ENCODE measurements at places on chromosomes 6 and 20.

GRCh38 chr6:82331031-82331773 lies 32.4 kb upstream of the TPBG start:
- DNase-seq = peak; percentile 60

GRCh38 chr6:145318952-145319351 lies 416.4 kb downstream of the EPM2A start:
- no peak for DNase-seq

- DNase-seq = peak; percentile 72
Observed at GRCh38 chr20:52622081-52622480, 350.1 kb upstream of the TSHZ2 start.

DNA sequence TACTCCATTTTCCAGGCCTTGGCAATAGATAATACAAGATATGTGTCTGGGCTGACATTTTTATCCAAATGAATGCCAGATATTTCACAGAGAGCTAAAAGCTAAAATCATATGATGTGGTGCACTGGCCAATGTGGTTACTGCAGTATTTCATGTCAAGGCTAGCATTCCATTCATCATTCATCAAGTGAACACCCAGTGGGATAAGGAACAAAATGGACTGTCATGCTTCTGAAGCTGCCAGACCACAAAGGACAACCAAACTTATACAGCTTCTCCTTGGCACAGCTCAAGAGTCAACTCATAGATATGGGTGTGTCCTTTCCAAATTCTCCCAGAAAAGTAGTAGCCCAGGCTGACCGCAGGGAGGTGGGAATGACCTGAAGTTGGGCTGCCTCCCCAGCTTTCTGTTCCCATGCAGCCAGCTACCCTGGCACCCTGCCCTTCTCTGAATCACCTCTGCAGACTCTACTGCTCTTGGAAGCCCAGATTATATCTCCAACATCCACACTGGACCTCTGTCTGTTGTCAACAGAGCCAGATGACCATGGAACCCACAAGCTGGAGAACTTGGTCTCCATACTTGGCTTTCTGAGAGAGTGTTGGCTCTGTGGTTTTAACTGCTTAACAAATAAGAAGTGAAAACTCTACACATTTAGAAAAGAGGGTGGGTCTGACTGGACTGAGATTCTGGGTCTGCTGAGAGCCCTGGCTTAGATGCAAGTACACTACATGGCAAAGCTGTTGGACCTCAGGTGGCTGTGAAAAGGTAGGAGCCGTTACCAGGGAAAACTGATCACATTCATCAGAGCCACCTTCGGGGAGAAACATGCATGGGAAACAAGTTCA lies 122.8 kb downstream of the ALDH8A1 start:
- peak; percentile 90 for DNase-seq

DNA sequence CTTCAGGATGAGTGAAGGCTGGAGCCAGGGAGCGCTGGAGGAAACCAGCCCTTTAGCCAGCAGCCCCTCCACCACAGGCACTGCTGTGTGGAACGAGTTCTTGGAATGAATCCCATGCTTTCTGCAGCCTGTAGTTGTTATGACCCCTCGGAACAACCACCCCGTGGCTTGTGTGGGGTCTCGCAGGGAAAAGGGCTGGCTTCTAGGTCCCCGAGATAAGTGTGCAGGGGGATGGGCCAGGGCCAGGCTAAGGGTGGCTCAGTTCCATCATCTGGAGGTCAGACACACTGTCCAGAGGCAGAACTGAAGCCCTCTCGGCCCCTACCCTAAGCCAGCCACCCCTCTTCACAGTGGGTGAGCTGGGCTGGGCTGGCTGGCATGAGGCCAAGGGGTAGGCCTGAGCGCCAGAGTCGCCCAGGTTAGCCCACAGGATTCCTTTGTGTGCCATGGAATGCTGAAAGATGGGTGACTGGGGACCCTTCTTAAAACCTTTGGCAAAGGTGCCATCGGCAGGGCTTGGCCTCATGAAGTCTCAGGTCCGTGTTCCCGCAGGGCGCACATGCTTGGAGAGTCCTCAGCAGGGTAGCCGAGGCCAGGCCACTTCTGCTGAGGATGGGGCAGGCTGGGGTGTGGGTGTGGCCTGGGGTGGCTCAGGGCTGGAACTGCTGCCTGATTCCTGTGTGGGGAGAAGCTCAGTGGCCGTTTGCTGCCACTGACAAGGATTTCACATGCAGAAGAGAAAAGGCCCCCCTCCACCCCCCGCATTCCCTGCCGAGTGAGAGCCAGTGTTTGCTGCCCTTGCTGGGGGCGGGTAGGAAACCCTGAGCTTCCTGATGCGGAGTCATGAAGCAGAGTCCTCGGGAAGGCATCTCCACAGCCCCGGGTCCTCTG lies 24.6 kb downstream of the SPATA2 start:
- DNase-seq = no peak

DNA sequence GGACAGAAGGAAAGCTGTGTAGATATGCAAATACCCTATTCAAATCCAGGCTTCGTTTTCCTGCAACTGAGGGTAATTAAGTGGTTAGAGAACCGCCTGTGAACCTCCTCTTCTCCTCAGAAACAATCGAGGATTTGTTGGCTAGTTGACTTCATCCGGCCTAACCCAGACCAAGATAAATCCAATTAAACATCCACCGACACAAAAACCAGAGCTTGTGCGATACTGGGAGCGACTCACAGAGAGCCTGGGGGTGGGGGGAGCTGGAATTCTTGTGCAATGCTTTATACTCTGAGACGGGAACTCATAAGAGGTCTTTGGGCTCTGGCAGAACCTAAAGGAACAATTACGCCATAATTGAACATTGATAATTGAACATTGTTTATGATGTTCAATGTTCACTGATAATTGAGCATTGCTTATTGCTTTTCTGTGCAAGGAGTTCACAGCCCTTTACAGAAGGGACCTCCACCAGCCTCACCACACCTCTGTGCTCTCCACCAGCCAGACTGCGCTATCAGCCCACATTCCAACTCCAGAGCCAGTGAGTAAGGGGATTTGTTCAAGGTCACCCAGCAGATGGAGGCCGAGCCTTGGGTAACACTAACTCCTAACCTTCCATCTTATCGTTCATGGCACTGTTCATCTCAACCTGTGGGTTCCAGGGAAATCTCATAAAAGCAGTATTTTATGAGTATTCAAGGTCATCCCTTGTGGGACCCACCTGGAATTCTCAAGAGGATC lies 429.6 kb upstream of the JARID2 start:
- DNase-seq = no peak

- no peak for DNase-seq
Observed at GRCh38 chr6:150691463-150691862, 91.8 kb downstream of the PLEKHG1 start.

- no peak for DNase-seq
Observed at GRCh38 chr6:34657037-34657306, 39.6 kb downstream of the ILRUN start.

GRCh38 chr6:43916924-43917877 lies 147.2 kb downstream of the VEGFA start:
- no peak for DNase-seq

GRCh38 chr6:156948807-156949206 lies 171.6 kb downstream of the ARID1B start:
- DNase-seq = peak; percentile 16

- DNase-seq = no peak
Observed at GRCh38 chr6:165588515-165588914, 74.5 kb downstream of the PDE10A start.

GRCh38 chr6:31053873-31054272 lies 43.6 kb downstream of the MUC22 start:
- no peak for DNase-seq

GRCh38 chr6:165266621-165267020 lies 42.8 kb downstream of the C6orf118 start:
- no peak for DNase-seq

- peak; percentile 55 for DNase-seq
Observed at GRCh38 chr6:108565893-108566292, 5.2 kb downstream of the FOXO3 start.

- DNase-seq = no peak
Observed at GRCh38 chr20:59939052-59939878, 840 bp downstream of the PPP1R3D start.

DNA sequence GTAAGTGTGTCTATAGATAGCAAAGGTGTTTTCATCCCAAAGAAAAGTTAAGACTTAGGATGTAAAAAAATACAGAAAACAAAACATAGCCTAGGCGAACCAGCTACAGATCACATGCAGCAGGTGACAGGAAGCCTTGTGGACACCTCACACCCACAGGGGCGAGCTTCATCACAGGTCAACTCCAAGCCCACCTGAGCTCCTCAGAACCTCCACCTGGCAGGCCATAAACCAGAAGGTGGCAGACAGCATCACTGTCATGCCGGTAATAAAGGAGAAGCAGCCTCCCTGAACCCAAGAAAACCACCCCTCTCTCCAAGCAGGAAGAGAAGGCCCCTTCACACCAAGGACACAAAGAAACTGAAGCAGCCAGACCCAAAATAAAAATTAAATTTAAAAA lies 1.0 kb downstream of the RALGAPA2 start:
- no peak for DNase-seq

All from GM03348 (cell line).